Right atrium auricular region (tissue), 2 donors: ENCODE measurements at places on chromosomes 4 and X. TPM values are rescaled to one million over a fixed set of nuclear protein-coding genes. Genes with fewer than 3 reads are reported as not detected.

The SRPX gene
- 75.7 TPM for total RNA-seq

The AREG gene
- 31.3 TPM for total RNA-seq

The LAMTOR3 gene
- total RNA-seq: 38.9 TPM

The CSAG1 gene
- not detected for total RNA-seq

The RBMXL3 gene
- total RNA-seq: not detected

The TLR7 gene
- total RNA-seq: 0.22 TPM

The SLC4A4 gene
- total RNA-seq: 21.7 TPM
